ENCODE measurements at places on chromosomes 5 and 9.

DNA sequence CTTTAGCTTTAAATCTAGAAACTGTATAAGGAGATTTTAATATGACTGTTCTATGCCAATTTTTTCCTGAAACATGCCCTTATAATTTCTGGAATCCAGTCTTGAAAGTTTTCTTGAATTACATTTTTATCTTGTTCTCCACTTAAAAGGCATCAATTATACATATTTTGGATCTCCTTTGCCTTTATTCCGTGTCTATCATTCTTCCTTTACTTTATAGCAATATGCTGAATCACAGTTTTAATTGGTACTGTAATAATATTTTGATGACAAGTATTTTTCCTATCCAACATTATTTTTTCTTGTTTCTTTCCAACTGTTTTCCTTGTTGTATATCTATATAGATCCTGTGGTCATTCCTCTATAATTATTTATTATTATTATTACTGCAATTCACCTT lies 361.2 kb downstream of the PIK3R1 start:
- no peak for DNase-seq

DNA sequence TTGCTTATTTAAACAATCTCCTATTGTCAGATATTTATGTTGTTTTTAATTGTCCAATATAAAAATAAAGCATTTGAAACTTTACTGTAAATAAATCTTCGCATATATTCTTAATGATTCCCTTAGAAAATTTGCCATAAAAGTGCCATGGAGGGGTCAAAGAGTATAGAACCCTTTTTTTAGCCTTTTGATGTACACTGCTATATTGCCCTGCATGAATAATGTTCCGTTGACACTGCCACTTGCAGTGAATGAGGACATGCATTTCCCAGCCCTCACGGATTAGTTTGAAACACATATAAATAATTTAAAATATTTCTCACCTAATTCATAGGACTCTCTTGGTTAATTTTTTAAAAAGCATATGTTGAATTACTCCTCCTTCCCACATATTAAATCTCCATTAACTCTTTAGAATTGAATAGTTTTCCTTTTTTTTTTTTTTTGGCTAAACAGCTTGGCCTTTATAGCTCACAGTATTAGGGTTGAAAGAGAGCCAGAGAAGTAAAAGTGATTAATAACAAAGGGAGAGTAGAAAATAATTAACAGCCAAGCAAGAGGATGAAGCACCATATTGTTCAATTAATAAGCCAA lies 129.8 kb upstream of the SGCD start:
- DNase-seq: no peak

DNA sequence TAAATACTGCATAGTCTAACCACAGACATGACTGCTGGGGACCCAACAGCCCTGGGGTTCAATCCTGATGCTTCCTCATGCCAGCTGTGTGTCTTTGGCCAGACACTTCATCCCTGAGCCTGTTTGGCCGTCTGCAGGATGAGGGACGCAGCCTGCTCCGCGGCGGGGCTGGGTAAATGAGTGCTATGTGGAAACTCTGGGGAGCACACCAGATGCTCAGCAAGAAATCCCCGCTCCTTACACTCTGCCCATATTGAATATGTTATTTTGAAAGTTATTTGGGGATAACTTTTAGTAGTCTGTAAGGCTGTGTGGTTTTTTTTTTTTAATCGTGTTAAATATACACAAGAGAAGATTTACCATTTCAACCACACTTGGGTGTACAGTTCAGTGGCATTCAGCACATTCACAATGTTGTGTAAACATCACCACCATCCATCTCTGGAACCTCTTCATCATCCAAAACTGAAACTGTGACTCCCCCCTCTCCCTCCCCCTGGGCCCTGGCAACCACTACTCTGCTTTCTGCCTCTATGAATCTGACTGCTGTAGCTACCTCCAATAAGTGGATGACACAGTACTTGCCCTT lies 42.7 kb downstream of the SH3PXD2B start:
- DNase-seq: peak; percentile 66

GRCh38 chr5:115809946-115810345 lies 6.5 kb downstream of the CDO1 start:
- no peak for DNase-seq

GRCh38 chr5:96114736-96115135 lies 153.1 kb upstream of the ELL2 start:
- DNase-seq: peak; percentile 4

All from stimulated activated CD4-positive, alpha-beta T cell treated with anti-CD3 and anti-CD28 coated beads, Interleukin-15, amount 100 ng/mL, for 24 hours (primary cell).